Stimulated activated CD8-positive, alpha-beta memory T cell treated with anti-CD3 and anti-CD28 coated beads, Interleukin-15, amount 100 ng/mL, for 24 hours (primary cell): ENCODE measurements at places on chromosomes 6 and 20.

- DNase-seq = no peak
These were observed 105.3 kb upstream of the CDYL start for GRCh38 chr6:4670824-4671409.

- DNase-seq = no peak
These were observed 29.0 kb downstream of the BPIFB1 start for GRCh38 chr20:33311996-33312395.

DNA sequence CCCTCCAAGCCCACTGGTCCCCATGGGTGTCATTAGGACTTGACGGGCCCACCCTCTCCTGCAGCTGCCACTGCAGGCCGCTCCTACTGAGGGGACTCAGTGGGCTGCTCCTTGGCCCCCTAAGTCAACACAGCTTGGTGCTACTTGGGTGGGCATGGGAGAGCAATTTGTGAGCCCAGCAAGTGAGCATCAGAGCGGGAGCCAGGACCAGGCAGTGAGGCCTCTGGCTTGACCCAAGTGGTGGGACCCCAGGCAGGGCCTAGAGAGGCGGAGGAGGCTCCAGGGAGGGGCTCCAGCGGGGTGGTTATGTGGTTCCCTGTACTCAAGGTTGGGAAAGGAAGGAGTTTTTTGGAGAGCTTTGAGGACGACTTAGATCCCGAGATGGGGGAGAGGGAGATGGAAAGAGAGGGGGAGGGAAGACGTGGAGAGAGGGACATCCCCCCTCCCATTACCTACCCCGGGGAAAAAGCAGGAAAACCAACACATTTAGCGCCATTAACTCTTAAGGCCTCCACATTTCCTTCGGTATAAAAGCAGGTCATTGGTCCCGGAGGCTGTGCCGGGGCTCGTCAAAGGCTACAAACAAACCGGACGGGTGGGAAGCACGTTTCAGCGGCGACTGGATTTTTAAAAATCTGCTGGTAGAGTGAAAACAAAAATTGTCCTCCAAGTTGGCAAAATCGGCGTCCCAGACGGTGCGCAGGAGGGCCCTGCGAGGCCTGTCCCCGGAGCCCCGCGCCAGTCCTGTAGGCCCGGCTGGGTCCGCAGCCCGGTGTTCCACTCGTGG lies 8.8 kb downstream of the FOXC1 start:
- DNase-seq = no peak

DNA sequence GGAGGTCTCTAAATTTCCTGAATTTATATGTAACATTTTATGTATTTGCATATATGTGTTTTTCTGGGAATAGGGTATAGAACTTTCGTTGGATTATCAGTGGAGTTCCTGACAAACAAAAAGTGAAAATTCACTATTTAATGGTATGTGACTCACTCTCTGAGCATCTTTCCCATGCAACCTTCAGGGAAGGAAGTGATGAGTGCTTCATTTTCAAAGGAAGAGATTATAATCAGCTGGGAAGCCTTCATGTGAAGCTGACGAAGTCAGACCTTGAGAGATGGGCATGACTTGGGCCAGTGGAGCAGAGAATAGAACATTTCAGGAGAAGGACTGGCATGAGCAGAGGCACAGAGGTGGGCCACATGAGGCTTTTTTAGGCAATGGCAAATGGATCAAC lies 72.7 kb downstream of the FAXC start:
- no peak for DNase-seq

GRCh38 chr20:58235010-58235409 lies 6.6 kb upstream of the ANKRD60 start:
- no peak for DNase-seq

GRCh38 chr6:27188061-27188884 lies 59.2 kb upstream of the PRSS16 start:
- DNase-seq = no peak

DNA sequence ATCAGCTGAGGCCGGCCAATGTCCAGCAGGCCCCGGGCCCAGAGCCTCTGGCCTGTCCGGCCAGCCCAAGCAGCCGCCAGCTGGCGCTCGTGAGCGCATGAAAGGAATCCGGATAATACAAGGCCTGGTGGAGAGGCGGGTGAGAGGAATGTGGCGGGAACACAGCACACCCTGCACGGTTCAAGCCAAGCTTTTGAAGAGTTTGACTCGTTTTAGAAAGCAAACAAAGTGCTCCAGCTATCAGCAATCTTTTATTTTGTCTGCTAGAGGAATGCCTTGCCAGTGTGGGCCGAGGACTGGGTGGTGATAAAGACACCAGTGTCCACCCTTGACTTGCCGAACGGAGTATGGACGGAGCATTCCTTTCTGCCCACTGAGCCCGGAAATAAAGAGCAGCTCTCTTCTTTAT lies 9.3 kb upstream of the NEDD9 start:
- no peak for DNase-seq

DNA sequence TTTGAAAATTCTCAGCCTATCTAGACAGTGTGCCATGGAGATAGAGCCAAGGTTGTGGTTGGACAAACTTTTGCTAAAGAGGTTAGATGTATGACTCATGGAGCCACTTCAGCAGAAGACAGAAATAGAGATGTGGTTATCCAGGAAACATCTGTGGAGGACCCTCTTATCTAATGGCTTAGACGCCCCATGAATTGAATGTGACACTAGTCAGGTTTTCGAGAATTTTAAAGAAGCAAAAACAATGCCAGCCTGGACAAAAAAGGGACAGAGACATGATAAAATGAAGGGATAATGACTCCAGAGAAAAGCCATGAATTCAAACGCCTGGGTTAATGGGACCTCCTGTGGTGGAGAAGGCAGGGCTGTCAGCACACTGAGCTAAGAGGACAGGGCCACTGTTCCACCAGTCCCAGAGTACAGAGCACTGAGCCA lies 280.5 kb downstream of the CLVS2 start:
- no peak for DNase-seq

DNA sequence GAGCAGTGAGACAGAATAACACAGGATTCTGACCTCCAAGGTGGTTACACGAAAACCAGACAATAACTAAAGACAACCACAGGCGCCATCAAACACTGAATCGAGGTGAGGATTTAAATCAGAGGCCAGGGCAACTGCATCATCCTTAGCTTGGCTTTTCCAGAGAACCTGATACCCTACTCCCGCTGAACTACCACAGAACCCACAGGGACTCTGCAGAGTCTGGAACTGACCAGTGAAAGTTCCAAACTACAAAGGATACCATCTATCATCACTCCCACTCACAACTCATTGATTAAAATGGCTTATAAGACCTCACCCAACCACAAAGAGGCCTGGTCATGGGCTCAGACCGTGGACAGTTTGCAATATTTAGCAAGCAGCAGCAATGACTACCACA lies 85.0 kb downstream of the BFSP1 start:
- no peak for DNase-seq

DNA sequence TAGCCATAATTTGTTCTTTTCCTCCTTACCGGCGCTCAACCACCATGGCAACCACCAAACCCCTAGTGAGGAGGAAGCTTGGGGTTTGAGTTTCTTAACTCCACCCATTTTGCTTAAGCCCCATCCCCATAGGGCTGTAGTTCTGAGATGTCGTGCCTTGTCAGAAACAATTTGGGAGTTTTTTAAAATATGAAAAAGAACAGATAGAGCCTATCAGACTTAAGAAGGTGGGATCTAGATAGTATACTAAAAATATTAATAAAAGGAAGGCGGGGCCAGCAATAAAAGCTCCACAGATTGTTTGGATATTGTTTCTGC lies 5.6 kb downstream of the BRD2 start:
- no peak for DNase-seq

DNA sequence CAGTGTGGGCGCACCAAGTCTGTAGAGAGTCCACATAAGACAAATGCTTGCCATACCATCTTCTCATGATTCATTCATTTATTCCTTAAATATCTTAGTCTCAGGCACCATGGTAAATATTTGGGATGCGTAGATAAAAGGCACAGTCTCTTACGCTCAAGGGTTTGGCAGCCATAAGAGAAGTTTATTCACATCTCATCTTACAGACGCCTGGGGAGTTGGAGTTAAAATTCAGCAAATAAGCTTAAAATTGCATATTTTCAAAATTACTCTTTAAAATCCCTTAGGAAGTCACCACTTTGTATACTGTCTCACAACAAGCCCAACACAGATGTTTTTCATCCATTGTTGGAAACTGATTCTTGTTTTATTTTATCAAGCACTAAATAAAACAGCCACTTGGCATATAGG lies 363.3 kb downstream of the KIF16B start:
- DNase-seq = no peak

- DNase-seq = no peak
These were observed 210.8 kb downstream of the ARHGAP18 start for GRCh38 chr6:129498950-129499842.

GRCh38 chr20:59938221-59938620 lies 1.9 kb downstream of the PPP1R3D start:
- DNase-seq = no peak

GRCh38 chr6:79422666-79423065 lies 114.6 kb downstream of the LCA5 start:
- no peak for DNase-seq

DNA sequence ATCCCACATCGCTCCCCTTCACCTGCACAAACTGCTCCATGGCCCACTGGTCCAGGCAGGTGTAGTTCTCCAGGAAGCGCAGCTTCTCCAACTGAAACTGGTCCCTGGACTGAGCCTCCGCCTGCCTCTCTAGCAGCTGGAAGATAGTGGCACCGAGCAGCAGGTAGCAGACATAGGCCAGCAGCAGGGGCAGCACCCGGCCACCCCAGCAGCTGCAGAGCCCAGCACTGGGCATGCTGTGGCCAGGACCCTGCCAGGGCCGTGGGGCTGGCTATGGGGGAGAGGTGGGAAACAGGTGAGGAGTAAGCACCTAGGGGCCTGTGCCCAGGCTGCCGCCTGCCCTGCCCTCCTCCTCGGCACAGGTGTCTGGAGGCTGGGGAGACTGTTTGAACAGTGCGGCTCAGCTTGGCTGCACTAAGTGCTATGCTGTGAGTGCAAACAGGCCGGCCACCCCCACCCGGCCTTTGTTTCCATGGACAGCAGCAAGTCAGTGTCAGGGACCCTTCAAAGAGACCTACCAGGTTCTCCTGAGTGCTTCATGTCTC lies at the start of gene KCNK16:
TSS of gene KCNK16 (minus strand) at position 397 of the 545 bp plus-strand sequence. CDS start at position 235, 162 bp downstream.
- no peak for DNase-seq
